KG1 (cell line): ENCODE measurements at places on chromosomes 11 and 22.
A peak's percentile ranks its signal among the peaks of the same experiment; 100 is the strongest.

DNA sequence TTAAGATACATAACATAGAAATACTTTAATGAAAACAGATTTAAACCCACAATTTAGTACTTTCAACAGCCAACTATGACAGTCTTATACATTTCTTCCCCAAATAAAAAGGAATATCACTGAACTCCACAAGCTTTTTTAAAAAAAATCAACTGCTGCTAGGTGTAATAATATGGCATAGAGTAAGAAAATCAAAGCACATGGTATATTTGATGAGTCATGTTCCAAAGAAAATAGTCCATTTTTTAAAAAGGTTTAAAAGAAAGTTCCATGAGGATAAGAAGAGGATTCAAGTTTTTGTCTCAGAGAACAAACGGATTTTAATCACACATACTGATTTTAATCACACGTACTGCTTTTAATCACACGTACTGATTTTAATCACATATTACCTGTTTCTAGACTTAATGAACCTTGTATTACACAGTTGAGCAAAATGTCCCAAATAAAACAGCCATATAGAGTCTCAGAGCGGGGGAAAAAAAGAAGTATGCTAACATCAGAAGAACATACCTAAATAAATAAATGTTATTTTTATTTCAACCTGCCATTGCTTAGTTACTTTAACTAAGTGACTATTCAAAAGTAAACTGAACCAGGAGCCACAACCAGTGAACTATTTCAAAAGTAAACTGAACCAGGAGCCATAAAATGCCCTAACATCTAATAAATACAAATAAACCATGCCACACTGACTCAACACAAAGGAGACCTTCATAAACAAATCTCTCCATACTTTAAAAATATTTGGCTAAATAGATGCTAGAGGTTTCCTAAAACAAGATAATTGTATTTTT lies 198.4 kb downstream of the SBF2 start:
- DNase-seq: no peak

DNA sequence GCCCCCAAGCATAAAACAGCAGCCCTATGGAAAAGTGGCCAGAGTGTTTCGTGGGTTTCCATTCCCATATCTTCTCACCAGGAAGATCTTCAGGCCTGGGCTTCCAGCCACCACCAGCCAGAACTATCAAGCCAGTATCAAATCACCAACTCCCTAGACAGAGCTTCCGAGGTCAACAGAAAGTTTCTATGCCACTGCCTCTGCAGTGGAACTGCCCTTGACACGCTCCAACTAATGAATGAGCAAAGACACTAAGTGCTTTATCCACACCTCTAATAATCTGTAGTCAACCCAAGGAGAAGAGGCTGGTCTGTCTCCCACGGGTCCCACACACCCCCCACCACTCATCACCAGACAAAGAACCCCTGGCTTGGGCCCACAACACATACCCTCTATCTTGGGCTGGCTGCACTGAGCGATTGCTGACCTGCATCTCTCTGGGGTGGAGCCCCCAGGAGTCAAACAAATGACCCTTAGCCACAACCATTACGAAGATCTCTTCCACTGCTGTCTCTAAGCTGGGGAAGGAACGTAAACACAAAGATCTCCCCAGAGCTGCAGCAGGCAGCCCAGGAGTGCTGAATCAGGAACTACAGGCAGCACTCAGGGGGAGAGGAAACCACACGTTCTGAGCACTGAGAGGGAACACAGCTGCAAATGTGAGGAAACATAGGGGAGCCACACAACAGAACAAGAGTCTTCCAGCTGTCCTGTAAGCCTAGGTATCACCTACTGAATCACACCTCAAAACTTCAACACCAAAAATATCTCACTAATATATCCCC lies 9.7 kb downstream of the OR5AN1 start:
- DNase-seq: peak; percentile 62

GRCh38 chr11:68032997-68033707 lies 2.7 kb downstream of the NDUFS8 start:
- DNase-seq: no peak

GRCh38 chr22:29216011-29216872 lies 10.5 kb downstream of the EMID1 start:
- no peak for DNase-seq

GRCh38 chr22:46934746-46935491 lies 172.5 kb downstream of the TBC1D22A start:
- DNase-seq: no peak

GRCh38 chr11:1445741-1446445 lies 40.7 kb downstream of the MOB2 start:
- no peak for DNase-seq

DNA sequence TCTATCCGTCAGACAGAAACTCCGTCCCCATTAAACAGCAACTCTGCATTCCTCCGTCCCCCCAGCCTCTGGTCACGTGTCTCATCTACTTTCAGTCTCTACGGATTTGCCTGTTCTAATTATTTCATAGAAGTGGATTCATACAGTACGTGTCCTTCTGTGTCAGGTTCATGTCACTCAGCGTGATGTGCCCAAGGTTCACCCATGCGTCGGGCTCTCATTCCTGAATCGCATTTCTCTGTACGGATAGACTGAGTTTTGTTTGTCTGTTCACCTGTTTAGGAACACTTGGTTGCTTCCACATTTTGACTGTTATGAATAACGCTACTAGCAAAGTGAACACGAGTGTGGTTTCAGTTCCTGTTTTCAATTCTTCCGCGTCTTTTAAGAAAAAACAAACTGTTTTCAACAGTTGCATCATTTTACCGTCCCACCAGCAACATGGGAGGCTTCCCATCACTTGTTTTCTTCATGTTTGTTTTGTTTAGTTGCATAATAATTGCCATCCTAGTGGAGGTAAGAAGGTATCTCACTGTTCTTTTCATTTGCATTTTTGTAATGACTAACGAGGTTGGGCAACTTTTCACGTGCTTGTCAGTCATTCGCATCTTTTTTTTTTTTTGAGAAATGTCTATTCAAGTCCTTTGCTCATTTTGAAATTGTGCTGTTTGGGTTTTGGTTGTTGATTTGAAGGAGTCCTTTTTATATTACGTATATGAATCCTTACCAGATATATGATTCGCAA lies 8.9 kb upstream of the NLRP6 start:
- peak; percentile 78 for DNase-seq

- DNase-seq: no peak
These were observed 30.4 kb downstream of the BSX start for GRCh38 chr11:122951211-122951610.

DNA sequence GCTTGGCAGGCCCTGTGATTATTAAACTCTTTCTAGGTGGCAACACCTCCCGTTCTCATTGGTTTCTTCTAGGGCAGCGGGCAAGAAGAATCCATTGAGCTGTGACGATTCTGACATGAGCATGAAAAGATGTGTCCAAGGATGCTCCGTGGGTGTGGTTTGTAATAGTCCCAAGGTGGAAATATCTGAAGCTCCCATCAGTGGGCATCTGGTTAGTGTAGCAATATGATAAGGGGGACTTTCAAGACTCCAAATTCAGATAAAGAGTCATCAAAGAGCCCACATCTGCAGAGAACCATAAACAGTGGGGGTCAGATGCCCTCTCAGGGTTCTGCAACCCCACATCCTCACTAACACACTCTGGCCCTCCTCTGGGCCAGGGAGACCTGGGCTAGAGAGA lies 42.6 kb downstream of the TST start:
- no peak for DNase-seq

DNA sequence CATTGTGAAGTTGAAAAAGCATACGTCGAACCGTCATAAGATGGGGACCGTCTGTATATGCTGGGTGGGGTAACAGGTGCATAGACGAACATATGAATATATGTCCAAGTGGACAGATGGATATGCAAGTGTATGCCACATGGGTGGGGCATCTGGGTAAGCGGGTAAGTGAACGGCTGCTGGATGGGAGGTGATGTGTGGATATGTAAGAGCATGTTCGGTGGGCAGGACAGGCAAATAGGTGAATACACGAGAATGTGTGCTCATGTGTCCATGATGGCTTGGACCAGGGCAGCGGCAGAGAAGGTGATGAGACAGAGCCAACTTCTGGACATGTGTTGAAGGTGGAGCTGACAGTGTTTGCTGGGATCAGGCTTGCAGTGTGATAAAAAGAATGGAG lies 12.0 kb downstream of the IFITM10 start:
- DNase-seq: no peak
